ENCODE measurements at places on chromosomes 4 and X.

DNA sequence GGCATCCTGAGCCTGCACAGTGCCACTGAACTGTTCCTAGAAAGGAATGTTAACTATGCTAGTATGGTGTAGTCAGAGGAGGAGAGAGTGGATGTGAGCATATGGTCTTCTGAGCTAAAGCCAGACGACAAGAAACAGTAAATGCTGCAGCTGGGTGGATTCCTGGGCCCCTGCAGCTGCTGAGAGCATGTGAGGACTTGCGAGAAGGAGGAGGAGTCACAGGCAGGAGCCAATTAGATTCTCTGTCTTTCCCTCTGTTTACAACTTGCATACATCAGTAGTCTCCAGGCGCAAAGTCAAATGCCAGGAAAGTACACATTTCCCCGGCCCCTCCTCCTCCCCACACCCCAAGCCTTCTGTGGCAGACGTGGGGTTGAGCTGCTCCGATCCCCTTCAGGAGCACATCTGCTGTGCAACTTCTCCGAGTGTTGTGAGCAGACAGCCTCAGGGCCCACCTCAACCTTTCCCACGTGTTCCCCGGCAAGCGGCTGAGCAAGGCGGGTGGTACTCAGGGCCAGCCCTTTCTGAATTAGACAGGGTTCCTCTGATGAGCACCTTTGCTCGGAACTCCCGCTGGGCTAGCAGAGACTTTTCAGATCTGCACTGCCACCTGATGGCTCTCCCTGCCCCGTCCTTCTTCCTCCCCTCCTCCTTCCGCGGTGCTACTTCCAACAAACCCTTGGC is 108.7 kb upstream of the ATP6AP2 start:
- no peak for DNase-seq

GRCh38 chr4:128454881-128455280 is 167.3 kb upstream of the PGRMC2 start:
- no peak for DNase-seq

GRCh38 chr4:183429489-183429888 is 14.9 kb upstream of the CDKN2AIP start:
- DNase-seq = no peak

- no peak for DNase-seq
These were observed 63.0 kb downstream of the PRSS12 start for GRCh38 chr4:118289794-118290193.

DNA sequence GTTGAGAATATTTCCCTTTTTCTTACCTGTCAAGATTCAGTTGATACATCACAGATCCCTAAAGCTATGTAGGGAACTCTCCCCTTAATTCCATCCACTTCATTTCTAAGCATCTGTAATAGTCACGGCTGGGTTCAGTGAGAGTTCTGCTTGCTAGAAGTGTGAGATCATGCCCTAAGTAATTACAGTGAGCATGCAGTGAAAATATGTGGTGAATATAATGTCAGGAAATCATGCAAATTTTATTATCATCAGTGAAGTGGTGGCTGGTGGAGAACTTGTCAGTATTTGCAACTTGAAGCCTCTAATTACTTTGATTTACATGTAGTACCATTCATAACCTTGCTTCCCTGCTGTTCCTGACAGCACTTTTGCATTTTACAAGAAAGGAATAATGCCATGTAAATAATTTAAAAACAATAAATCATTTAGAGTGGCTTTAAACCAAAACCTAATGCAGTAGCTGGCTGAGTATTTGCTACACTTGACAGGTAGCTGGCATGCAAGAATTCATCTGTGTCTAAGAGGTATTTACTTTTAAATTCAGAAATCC is 28.3 kb upstream of the CFAP299 start:
- no peak for DNase-seq

DNA sequence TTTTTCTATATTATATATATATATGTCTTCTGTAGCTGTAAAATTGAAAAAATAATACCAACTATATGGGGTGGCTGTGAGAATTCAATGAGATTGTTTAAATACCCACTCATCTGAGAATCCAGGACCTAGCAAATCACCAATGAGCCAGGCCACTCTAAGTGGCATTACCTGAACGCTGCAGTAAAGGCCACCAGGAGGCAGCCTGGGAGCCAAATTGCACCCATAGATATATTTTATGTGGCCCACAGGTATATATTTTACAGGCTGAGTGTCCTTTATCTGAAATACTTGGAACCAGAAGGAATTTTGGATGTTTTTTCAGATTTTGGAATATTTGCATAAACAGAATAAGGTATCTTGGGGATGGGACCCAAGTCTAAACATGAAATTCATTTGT is 58.2 kb upstream of the C4orf50 start:
- no peak for DNase-seq

- DNase-seq = no peak
These were observed 74.9 kb downstream of the GLUD2 start for GRCh38 chrX:121122332-121122731.

DNA sequence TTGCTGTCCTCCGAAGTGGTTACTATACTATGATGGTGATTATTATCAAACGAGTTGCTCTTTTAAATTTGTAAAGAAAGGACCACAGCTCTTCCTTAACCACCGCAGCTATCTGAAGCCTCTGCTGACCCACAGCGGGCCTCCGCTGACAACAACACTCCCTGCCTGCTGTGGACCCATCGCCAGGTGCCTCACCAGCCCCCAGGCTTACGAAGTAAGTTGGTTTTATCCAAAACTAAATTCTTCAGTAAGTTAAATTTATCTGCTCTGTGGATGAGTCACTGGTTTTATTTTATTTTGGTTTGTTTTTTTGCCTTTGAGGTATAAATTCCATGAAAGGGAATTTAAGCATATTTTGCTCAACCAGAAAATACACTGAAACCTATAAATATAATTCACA is 54.7 kb downstream of the SLC9A6 start:
- no peak for DNase-seq

DNA sequence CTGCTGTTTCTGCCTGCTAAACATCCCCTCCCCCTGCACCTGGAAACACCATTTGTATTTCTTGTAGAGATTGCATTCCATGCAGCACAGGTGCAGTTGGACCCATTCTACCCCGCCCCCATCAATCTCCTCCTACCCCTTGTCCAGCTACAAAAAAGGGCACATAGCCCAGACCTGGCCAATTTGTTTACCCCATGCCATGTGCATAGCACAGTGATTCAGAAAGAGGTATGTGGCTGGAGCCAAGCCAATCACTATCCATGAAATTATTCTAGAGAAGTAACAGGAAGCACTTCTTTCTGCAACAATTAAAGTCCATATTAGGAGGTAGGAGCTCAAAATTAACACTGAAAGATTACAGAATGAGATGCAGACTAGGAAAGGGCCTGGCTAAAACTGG is 20.2 kb upstream of the TMEM184C start:
- DNase-seq = no peak

DNA sequence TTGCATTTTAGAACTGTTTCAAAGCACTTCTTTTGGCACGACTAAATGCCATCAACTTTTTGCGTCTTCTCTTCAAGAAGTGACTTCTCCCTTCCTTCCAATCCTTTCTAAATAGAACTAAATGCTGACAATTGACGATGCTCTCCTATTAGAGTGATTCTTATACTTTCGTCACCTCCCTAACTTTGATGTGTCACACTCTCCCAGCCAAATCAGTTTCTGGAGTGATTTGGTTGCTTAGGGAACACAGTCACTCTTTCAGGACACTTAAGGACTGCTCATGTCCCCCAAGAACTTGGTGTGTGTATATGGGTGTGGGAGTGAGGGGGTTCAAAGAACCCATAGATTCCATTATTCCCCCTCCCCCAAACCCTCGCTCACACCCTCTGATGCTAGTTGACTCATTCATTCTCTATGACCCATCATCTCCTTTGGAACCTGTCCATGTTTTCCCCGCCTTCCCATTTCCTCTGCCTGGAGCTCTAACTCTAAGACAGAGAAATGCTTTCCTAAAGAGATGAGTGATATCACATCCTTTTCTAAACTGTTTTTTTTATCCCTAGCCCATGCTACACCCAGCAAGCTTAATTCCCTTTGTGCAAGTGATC is 26.8 kb upstream of the AREG start:
- peak; percentile 60 for DNase-seq

- DNase-seq = no peak
These were observed 151.2 kb downstream of the DTHD1 start for GRCh38 chr4:36432586-36432985.

DNA sequence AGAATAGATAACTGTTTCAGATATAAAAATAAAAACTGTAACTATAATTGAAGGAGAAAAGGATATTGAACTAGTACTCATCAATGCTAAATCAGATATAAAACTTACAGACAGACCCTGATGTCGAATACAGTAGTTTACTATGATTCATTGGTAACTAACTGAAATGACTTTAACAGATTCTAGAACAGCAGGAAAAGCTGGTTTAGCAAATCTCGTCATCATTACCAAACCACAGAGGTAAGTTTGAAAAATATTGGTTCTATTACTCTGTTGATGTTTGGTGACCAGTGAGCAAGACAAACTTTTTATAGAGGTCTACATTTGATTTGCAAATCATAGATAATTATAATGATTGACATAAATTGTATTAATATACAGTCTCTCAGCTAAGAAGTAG is 551.4 kb upstream of the ADGRL3 start:
- no peak for DNase-seq

DNA sequence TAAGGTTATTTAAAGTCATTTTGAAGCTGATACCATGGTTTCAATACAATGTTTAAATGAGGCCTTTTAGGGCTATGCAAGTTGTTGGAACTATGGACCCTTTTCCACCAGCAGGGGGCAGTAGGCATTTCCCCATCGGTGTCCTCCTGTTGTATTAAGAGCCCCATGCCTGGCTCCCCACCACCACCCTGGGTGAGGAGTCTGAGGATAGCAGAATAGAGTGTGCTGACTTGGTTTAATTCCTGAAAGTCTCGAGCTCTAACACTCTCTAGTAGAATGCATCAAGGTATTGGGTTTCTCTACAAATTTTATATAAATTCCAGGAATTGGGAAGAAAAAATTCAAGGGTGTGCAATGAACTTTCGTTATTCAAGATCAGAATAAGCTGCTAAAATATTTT is 234.8 kb upstream of the JADE1 start:
- no peak for DNase-seq

- DNase-seq = no peak
These were observed 133.4 kb upstream of the SMAD1 start for GRCh38 chr4:145348291-145348690.

GRCh38 chrX:33721927-33722326 is 410.2 kb downstream of the FAM47A start:
- DNase-seq = no peak

DNA sequence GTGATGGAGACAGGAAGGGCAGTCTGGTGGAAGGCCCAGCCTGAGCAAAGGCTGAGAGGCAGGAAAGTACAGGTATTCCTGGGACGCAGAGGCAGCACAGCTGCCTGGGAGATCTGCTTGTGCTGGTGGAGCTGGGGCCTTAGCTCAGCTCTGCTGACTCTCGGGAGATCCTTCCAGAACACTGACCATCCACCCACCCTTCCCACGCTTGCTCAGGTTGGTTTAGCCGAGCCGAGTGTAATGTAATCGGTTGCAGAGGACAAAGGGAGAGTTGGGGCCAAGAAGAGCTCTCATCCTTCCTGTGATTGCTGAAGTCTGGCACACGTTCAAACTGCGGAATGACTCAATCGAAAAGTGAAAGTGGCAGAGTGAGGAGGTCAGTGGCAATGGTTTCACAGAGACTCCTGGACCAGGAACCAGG is 43.1 kb upstream of the GPR78 start:
- peak; percentile 70 for DNase-seq

GRCh38 chr4:139042981-139043460 is 27.4 kb downstream of the NOCT start:
- DNase-seq = no peak

DNA sequence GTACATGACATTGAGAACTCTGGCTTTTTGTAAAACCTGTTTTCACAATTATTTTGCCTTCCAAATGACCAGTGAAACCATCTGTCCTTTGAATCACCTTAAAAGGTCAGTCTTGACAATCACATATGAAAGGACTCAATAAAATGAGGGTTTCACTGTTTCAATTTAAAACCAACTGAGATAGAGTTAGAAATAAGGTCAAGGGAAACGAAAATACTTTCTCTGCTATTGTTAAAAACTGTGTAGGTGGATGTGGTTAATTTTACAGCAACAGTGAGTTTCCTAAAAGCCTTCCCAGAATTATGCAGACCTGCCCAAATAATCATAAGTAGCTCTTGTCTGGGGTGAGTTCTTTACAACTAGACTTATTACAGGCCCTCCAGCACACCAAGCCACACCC is 839.9 kb downstream of the RAB28 start:
- DNase-seq = no peak

DNA sequence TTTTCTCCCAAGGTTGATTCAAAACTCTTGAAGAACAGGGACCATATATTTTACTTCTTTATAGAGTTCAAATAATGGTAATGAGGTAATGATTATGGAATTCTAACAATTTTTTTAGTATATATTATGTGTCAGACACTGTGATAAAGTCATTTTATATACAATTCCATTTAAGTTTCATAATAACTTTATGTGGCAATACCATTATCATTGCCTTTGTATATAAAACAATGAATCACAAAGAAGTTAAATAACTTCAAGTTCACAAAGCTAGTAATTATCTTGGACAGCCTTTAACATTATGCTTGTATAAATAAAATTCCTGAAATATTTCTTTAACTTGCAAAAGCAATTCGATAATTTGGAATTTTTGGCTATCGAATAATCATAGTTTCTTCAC is 20.6 kb downstream of the MAGEC1 start:
- DNase-seq = no peak

- DNase-seq = no peak
These were observed 37.4 kb downstream of the MGARP start for GRCh38 chr4:139242511-139243051.

DNA sequence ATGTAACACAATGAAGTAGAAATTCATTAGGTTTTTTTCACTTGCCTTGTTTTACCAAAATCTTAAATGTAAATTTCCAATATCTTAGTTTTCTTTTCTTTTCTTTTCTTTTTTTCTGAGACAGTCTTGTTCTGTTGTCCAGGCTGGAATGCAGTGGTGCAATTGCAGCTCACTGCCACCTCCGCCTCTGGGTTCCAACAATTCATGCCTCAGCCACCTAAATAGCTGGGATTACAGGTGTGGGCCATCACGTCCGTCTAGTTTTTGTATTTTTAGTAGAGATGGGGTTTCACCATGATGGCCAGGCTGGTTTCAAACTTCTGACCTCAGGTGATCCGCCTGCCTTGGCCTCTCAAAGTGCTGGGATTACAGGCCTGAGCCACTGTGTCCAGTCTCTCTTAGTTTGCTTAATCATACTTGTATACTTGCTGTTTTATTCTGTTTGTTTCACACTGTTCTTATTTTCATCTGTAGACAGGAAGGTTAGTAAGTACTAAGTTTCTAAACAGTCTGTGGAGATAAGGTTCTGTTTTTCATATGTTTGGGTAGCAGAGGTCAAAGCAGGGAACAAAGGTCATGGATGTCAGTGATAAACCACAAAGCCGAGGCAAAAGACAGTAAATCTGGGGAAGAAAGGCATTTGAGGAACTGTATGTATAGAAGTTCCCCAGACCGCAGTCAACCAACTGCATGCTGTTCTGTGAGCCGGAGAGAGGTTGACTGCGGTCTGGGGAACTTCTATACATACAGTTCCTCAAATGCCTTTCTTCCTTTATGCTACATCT is 129.1 kb downstream of the CBR4 start:
- DNase-seq = no peak

Data from SW 1271 (cell line).